ENCODE measurements at places on chromosomes 16 and 17.
A peak's percentile ranks its signal among the peaks of the same experiment; 100 is the strongest.

GRCh38 chr16:49599281-49599680 lies 225.7 kb downstream of the C16orf78 start:
- no peak for DNase-seq

DNA sequence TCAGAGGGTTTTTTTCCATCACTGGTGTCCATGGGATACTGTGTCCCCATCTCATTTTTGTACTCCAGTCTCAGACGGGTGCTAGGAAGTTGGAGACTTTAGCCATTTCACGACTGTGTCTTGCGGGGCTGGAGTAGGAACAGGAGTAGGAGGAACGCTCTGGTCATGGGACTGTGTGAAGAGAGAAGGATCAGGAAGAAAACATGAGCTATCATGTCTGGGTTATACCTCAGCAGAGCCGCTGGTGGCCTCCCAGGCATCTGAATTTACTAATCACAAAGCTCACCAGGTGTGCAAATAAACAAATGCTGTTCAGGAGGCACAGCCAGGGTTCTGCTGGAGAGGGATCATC lies 225.4 kb downstream of the SEC14L1 start:
- DNase-seq: no peak

- peak; percentile 55 for DNase-seq
These were observed 12.0 kb upstream of the CD300A start for GRCh38 chr17:74454197-74455024.

DNA sequence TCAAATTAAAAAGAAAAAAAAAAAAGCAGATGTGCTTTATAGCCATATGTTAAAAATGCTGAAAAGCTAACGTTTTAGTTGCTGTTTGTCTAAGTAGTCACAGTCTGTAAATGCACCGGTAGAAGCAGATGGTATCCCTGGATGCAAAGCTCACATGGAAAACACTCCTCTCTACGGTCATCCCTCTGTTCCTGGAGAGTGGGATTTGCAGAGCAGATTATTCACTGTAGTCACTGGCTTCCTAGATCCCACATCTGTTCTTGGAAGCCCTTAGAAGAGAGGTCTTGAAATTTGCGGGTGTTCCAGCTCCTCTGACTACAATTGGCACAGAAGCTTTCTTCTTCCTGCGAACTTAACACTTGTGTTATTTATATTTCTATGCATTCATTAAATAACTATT lies 186.6 kb downstream of the PMP22 start:
- DNase-seq: no peak

- DNase-seq: no peak
These were observed 183.5 kb upstream of the MAF start for GRCh38 chr16:79784007-79784406.

GRCh38 chr16:13480801-13481200 lies 439.2 kb upstream of the ERCC4 start:
- no peak for DNase-seq

DNA sequence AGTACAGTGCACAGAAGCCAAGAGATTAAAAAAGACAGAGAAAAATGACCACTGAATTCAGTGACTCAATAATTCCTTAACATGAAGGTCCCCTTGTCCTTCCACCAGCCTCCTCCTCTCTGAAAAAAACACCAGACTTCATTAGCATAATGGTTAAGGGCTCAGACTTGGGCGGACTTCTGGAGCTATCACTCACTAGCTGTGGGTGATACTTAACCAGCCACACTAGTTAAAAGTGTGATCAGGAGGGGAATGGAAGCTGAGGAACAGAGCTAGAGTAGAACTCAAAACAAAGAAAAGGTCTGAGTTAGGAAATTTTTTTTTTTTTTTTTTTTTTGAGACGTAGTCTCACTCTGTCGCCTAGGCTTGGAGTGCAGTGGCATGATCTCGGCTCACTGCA lies 23.2 kb downstream of the ZNF652 start:
- no peak for DNase-seq

DNA sequence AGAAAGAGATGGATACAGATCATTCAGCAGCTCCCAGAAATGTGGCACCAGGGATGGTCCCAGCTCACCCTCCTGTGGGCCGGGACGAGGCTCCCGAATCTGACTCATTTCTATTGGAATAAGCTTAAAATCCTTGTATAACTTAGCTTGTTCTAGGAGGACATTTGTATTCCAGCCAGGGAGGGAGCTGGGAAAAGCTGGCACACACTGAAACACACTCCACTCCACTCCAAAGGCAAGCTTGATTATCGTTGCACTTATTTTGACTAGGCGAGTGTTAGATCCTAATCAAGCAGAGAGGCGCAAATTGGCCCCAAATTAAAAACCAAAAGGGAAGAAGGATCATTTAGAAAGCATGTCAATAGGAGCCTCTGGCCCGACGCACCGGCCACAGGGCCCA lies 339.5 kb downstream of the HS3ST4 start:
- DNase-seq: no peak

- DNase-seq: no peak
These were observed 18.8 kb downstream of the USP22 start for GRCh38 chr17:21024024-21024423.
